CD14-positive monocyte (primary cell): ENCODE measurements at places on chromosomes 6 and 20.

GRCh38 chr6:41306187-41306854, 19.8 kb upstream of the TREM1 start:
- peak; percentile 58 for DNase-seq

DNA sequence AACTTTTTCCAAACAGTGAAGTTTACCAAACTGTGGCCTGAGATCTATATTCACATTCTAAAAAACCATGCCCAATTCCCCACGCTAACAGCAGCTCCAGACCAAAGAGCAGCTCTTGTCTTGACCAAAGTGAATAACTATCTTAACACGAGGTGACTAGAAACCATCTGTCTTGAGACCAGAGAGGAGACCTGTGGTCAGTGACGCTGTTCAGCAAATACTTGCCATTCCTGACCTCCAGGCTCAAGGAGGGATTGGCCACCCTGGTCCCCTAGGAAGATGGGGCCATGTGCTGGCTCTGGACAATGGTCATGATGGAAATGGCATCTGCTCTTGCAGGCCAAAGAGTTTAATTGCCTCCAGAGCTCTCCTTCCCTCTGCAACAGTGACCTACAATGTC, 104.4 kb upstream of the CD93 start:
- DNase-seq = no peak

GRCh38 chr6:71194724-71195123, 93.9 kb upstream of the OGFRL1 start:
- no peak for DNase-seq

- DNase-seq = peak; percentile 30
These were observed 30.9 kb downstream of the ANGPT4 start for GRCh38 chr20:884983-885952.

GRCh38 chr6:5534643-5535042, 273.3 kb downstream of the FARS2 start:
- no peak for DNase-seq

GRCh38 chr20:43755390-43755789, 28.6 kb upstream of the GTSF1L start:
- no peak for DNase-seq

DNA sequence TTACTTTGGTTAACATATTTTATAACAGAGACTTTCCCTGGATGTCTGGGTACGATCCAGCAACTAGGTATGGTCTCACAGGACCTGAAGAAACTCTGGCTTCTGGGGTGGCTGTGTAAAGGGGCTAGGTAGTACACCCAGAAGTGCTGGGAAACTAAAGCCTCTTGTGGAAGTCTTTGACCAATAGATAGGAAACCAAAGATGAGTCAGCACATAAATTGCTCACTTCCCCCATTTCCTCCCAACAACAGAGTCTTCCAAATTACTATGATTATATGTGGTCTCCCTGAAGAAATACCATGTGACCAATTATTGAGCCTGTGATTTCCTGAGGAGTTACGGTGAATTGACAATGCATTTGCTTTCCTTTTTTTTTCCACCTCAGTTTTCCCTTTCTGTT, 26.8 kb upstream of the TBX18 start:
- DNase-seq = no peak

DNA sequence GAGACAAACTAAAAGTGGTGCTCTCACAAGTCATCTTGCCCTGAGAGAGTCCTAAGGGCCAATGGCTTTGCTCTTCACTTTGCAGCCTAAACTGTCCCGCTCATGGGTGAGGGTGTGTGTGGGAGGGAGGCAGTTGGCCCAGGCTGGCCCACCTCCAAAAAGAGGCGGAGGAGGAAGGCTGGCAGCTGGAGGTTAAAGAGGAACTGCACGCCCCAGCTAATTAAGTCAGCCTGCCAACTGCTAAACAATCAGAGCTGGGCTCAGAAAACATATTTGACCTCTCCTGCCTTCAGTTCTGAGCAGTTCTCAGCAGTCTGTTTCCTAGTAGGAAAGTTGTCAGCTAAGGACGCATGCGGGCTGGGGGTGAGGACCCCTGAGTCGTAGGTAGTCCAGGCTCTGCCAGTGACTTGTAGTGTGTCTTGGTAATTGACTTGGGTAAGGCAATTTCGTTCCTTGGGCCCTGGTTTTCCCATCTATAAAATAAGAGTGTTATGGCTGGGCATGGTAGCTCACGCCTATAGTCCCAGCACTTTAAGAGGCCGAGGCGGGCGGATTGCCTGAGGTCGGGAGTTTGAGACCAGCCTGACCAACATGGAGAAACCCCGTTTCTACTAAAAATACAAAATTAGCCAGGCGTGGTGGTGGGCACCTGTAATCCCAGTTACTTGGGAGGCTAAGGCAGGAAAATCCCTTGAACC, 17.0 kb downstream of the GSS start:
- DNase-seq = peak; percentile 50
